ENCODE measurements at places on chromosomes 7 and 10. TPM values are rescaled to one million over a fixed set of nuclear protein-coding genes. Genes with fewer than 3 reads are reported as not detected.
A peak's percentile ranks its signal among the peaks of the same experiment; 100 is the strongest.

The COL28A1 gene
- 2.4 TPM for total RNA-seq

The UPK3BL2 gene
- 1.8 TPM for total RNA-seq

The PLEKHA1 gene
- total RNA-seq: 16.5 TPM

- DNase-seq: no peak
Observed at GRCh38 chr7:366161-366803, 76.3 kb downstream of the FOXL3 start.

- DNase-seq: no peak
Observed at GRCh38 chr10:117164592-117165537, 26.8 kb upstream of the VAX1 start.

DNA sequence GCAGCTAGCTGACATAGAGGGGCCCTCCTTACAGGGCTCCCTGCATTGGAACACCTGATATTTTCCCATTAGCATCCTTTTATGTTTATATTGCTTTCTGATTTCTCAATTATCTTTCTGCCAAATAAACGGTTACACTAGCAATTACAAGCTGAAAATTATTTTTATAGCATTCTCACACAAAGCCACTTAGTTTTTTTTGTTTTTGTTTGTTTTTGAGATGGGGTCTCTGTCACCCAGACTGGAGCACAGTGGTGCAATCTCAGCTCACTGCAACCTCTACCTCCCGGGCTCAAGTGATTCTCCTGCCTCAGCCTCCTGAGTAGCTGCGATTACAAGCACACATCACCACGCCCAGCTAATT lies 9.9 kb upstream of the ZC3HAV1 start:
- no peak for DNase-seq

GRCh38 chr10:33975481-33975880 lies 641.0 kb upstream of the NRP1 start:
- no peak for DNase-seq

The KAZALD1 gene
- 6.3 TPM for total RNA-seq

The FANK1 gene
- 6.8 TPM for total RNA-seq

The MYPN gene
- total RNA-seq: not detected

The SLC29A4 gene
- not detected for total RNA-seq

GRCh38 chr10:79292026-79292766 lies 55.1 kb upstream of the PPIF start:
- no peak for DNase-seq

GRCh38 chr7:94064541-94065191 lies 60.5 kb upstream of the BET1 start:
- DNase-seq: no peak

DNA sequence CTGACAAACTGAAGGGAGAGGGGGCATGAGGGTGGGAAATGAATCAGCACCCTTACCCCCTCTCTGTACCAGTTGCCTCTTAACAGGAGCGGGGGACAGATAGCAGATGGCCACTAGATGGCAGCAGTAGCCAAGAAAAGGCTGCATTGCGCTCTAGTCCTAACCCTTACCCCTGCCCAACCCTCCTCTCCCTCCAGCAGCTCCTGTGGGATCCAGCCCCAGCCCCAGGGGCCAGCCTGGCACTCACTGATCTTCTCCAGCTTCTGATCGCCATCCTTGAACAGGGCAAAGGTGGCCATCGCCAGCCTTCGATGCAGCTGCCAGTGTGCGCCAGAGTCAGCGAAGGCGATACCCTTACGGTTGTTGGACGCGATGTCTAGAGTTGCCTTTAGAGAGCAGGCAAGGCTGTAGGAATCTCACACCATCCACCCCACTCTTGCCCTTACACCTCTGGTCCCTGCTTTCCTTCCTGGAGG lies 2.2 kb downstream of the CYP17A1 start:
- DNase-seq: peak; percentile 80

DNA sequence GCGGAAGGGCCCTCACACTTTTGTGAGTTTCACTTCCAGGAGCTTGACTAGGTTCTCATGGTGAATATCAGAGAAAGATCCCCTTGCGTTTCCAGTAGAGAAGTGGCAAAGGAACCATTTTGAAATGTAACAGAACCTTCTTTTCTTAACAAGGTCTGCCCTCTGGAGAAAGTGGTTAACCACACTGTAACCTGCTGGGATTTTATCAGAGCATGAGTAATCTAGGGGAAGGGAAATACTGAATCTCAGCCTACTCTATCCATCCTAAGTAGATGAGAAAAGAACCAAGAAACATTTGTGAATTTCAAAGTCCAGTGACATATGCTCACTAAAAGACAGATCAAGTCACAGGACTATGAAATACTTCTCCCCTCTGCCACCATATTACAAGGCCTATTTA lies 235.5 kb downstream of the ZEB1 start:
- DNase-seq: no peak

DNA sequence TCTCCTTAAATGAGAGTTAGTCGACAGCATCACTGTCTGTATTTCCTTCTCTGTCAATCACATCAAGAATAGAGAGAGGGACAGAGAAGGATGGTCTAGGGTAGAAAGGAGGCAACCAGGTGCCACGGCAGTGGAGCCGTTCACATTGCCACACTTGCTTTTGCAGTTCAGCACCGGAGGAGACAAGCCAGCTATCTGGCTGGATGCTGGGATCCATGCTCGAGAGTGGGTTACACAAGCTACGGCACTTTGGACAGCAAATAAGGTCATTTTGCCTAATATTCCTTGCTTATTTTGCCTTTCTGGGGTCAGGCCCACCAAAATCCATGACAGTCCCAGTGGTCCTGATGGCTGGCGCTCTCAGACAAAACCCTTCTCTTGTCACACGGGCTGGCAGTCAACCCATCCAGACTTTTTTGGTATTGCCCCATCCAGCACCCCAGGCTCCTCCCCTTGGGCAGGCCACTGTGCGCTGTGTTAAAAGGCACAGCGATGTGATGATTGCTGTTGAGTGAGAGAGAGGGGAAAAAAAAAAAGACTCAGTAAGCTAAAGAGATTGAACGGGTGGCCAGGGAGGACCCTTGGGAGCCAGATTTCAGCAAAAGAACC lies 8.4 kb downstream of the CPA2 start:
- DNase-seq: no peak

DNA sequence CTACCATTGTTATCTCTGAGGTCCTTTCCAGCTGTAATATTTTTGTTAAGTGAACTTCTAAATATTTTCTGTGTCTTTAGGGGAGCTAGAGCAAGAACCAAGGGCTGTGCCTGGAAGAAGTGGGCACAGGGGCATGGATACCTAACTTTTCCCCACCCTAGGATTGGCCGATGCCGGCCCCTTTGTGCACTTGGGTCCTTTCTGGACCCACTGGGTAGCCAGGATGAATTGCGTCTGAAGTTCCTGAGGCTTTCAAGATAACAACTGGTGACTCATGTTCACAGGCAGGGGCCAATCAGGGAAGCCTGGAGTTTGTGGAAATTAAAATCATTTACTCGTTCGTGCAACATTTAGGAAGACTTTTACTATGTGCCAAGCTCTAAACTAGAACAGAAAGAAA lies 758 bp downstream of the DPCD start:
- no peak for DNase-seq

The LBX1 gene
- total RNA-seq: not detected

The PRSS58 gene
- total RNA-seq: not detected

The SLC18A3 gene
- not detected for total RNA-seq

DNA sequence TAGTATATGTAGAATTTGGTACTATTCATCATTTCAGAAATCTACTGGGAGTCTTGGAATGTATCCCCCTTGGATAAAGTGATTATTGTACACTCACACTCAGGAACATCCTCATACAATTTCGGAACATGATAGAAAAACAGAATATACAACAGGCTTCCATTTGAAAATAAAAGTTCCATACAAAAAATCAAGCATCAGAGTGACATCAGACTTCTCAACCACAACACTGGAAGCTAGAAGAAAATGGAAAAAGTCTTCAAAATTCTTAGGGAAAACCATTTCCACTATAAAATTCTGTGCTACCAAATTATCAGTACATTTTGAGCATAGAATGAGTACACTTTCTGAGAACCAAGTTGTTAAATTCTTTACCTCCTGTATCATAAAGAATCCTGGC lies 8.8 kb downstream of the LYZL1 start:
- DNase-seq: no peak

GRCh38 chr10:48604991-48605508 lies at the start of gene ARHGAP22:
TSS of gene ARHGAP22 (minus strand) at chr10:48605073. CDS start at chr10:48604796, 277 bp downstream.
- peak; percentile 47 for DNase-seq

- no peak for DNase-seq
Observed at GRCh38 chr7:29955799-29956486, 33.7 kb downstream of the SCRN1 start.

The FFAR4 gene
- total RNA-seq: not detected

DNA sequence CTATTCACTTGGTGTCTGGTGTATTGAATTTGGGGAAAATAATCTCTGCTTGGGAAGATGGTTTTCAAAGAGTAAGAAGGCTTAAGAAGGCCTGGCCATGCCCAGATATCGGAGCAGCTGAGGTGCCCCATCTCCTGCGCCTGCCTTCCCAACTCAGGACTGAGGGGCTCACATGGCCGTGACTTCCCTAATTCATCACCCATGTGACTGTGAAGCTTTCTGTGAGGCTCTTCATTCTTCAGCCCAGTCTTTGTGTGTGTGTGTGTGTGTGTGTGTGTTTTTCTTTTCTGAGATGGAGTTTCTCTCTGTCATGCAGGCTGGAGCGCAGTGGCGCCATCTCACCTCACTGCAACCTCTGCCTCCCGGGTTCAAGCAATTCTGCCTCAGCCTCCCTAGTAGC lies 53.2 kb downstream of the PROSER2 start:
- DNase-seq: no peak

Data from uterus (tissue), 4 donors.